ENCODE measurements at places on chromosomes 4 and X. TPM values are rescaled to one million over a fixed set of nuclear protein-coding genes. Genes with fewer than 3 reads are reported as not detected.

The MAGEA10 gene
- not detected for polyA plus RNA-seq

The RIBC1 gene
- 0.26 TPM for polyA plus RNA-seq

The SOWAHD gene
- 1.6 TPM for polyA plus RNA-seq

The SOX3 gene
- not detected for polyA plus RNA-seq

The ETDB gene
- not detected for polyA plus RNA-seq

The SH3D19 gene
- 1.8 TPM for polyA plus RNA-seq

The MAGEA11 gene
- not detected for polyA plus RNA-seq

- H3K36me3 ChIP-seq, result no peaks in the 10 kb centered on the region
- no peaks in the 10 kb centered on the region for H3K4me1 ChIP-seq
- no peaks in the 10 kb centered on the region for H3K27me3 ChIP-seq
- DNase-seq, result no peak
- H3K4me3 ChIP-seq, result no peak overlapping the region
Measured at GRCh38 chrX:39008549-39008948, 207.3 kb downstream of the MID1IP1 start.

DNA sequence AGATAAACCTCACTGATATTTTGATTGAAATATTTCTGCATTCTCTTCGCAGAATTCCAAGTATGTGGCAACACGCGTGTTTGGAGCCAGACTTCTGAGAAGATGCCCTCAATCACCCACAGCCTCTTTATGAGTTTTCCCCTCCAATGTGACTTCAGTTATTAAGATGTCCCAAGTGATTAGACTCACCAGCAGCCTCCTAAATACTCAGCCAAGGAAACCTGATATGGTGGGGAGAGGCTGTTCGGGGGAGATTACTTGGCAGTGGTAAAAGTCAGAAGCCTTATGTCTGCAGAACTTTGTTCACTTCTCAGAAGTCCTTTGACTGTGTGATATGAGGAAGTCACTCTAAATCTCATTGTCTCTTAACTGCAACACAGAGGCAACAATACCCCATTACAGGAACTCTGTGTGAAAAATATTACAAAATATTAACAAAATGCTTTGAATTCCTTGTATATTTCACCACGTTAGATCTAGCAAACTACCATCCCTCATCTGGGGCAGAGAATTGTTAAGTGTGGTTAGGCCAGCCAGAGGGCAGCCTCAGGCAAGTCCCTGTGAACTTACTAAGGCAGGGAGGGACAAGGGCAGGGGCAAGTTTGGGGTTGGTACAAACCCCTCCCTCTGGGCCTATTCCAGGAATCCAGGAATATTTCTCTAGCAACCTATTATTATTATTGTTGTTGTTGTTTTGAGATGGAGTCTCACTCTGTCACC, 151.4 kb upstream of the USP9X start:
- DNase-seq, result peak; percentile 6
- peak overlapping the region; percentile 59 for H3K27ac ChIP-seq
- H3K27me3 ChIP-seq, result no peaks in the 10 kb centered on the region
- H3K4me3 ChIP-seq, result peak overlapping the region; percentile 51
- no peaks in the 10 kb centered on the region for H3K36me3 ChIP-seq

DNA sequence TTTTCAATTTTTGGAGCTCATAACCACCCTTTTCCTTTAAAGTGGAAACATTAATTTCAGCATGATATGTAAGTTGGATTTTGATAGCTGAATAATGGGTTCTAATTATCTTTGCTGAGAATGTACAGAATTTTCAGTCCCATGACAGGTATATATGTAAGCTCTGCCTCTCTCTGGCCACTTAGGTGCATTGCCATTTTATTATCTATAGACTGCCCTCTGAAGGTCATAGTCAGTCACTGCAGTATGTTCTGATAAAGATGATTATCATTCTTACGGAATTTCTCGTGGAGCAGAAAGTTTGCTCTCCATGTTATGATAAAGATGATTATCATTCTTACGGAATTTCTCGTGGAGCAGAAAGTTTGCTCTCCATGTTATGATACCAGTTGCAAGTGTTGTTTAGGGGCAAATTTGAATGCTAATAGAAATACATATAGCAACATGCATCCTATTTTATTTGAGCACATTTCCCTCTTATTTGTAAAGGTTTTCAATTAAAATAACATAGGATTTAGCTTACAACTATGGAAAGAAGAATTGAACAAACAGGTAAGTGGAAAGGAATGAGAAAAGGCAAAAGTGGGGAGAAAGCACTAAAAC, 10.4 kb downstream of the AFP start:
- no peaks in the 10 kb centered on the region for H3K27me3 ChIP-seq
- DNase-seq, result no peak
- no peak overlapping the region for H3K27ac ChIP-seq
- no peak overlapping the region for H3K4me3 ChIP-seq

- no peak overlapping the region for H3K27ac ChIP-seq
- no peak overlapping the region for H3K4me3 ChIP-seq
- H3K27me3 ChIP-seq, result no peaks in the 10 kb centered on the region
- no peak for DNase-seq
- H3K36me3 ChIP-seq, result no peaks in the 10 kb centered on the region
Measured at GRCh38 chrX:66221856-66222255, 57.8 kb downstream of the HEPH start.

DNA sequence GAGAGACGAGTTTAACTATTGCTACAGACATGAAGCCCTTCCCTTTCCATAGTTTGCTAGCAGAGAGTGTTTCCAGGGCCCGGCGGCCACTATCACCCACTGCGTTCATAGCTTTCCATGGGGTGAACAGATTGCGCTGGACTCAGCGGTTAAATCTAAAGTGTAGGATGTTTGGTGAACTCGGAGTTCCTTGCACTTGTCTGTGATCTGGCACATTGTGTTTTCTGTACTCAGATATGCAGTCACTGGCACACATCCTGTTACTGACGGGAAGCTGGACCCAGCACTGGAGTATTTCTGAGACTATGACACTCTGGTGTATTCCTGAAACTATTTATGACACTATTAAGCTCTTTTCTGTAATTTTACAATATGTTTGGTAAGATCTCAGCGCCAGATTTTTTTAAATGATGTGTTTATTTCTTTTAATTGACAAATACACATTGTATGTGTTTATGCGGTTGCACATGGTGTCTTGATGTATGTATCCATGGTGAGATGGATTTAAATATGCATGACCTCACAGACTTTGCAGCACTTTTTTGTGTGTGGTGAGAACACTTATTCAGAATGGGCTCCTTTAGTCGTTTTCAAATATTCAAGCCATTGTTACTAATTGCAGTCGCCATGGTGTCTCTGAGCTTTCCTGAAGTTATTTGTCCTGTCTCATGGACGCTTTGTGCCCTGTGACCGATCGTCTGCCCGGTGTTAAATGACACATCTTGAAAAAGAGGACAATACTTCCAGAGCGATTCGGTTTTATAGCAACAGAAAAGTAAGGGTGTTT, 14.1 kb downstream of the CD99 start:
- no peak overlapping the region for H3K4me3 ChIP-seq
- H3K36me3 ChIP-seq, result no peaks in the 10 kb centered on the region
- H3K27me3 ChIP-seq, result no peaks in the 10 kb centered on the region
- no peak overlapping the region for H3K27ac ChIP-seq
- H3K4me1 ChIP-seq, result peaks cover 87% of the 10 kb centered on the region
- no peak for DNase-seq

GRCh38 chr4:152992027-152992426, 55.9 kb downstream of the FHDC1 start:
- H3K4me1 ChIP-seq, result no peaks in the 10 kb centered on the region
- no peaks in the 10 kb centered on the region for H3K36me3 ChIP-seq
- DNase-seq, result no peak

DNA sequence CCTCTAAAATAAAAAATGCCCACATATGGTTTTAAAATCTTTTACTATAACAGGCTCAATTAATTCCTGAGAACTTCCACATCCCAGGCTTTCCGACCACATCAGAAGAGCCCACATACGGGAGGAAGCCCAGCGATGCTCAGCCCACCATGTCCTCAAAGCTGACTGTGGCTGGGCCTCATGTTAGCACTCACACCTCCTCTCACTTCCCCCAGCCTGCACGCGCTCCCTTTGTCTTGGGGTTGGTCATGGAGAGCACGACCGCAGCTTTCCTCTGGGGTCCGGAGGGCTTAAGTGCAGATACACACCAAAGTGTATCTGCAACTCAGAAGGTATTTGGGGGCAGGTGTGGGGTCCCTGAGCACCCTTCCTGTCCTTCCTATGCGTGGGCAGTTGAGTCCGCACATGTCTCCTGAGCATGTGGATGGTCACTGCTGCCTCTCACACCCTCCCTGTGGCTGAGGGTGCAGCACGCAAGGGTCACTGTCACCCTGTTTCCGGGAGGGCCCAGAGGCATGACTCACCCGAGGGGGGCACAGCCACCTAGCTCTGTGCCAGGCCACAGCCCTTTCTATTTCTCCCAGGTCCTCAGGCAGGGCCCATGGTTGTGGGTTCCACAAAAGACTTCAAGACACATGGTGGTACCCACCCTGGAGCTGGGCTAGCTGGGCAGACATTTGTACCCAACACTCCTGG, 21.2 kb downstream of the WDR1 start:
- DNase-seq, result no peak
- no peaks in the 10 kb centered on the region for H3K27me3 ChIP-seq
- peaks cover 9% of the 10 kb centered on the region for H3K36me3 ChIP-seq
- H3K27ac ChIP-seq, result peak overlapping the region; percentile 67
- no peak overlapping the region for H3K4me3 ChIP-seq
- peaks cover 72% of the 10 kb centered on the region for H3K4me1 ChIP-seq

- no peaks in the 10 kb centered on the region for H3K4me1 ChIP-seq
- DNase-seq, result no peak
Measured at GRCh38 chr4:99202094-99202493, 17.0 kb downstream of the ADH6 start.

GRCh38 chr4:71593311-71593710, 190.6 kb downstream of the GC start:
- DNase-seq, result no peak
- H3K4me3 ChIP-seq, result no peak overlapping the region
- no peaks in the 10 kb centered on the region for H3K36me3 ChIP-seq
- H3K4me1 ChIP-seq, result no peaks in the 10 kb centered on the region

DNA sequence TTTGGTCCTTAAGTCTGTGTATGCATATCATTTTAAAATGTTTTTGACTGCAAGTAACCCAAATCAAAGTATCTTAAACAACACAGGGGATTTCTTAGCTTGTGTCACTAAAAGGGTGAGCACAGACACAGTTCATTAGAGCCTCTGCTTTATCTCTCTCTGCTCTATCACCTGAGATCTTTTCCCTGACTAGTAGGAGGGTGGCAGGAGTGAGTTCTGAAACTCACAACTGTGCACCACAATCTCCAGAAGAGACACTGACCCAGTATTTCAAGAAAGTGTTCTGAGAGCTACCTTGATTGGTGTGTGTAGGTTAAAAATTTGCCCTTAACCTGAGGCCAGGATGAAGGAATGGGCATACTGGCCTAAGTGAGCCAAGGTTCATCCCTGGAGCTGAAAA, 24.8 kb downstream of the CCSER1 start:
- H3K27ac ChIP-seq, result no peak overlapping the region
- DNase-seq, result no peak
- no peaks in the 10 kb centered on the region for H3K4me1 ChIP-seq
- no peaks in the 10 kb centered on the region for H3K27me3 ChIP-seq

DNA sequence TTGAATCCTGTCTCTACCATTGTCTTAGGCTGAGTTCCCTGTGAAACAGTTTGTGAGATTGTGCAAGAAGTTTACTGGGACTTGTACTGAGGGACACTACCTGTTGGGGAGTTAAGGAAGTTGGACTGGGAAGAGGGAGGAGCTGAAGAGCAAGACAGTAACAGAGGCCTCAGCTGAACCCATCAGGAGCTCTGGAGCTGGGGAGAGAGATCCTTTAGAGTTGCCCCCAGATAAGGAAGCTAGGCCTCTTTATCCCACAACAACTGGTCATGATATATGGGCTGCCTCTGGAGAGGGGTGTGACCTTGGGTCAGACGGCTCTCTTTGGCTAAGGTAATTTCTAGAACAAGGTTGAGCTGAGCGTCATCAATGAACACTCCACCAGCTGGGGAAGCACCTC, 137.8 kb upstream of the SLC4A4 start:
- H3K4me3 ChIP-seq, result no peak overlapping the region
- peaks cover 11% of the 10 kb centered on the region for H3K4me1 ChIP-seq
- H3K36me3 ChIP-seq, result no peaks in the 10 kb centered on the region
- no peak overlapping the region for H3K27ac ChIP-seq

GRCh38 chr4:56821381-56822243, at the start of gene SPINK2:
Gene SPINK2 (minus strand): TSS chr4:56821701. CDS start chr4:56821662, 39 bp downstream.
- no peaks in the 10 kb centered on the region for H3K27me3 ChIP-seq
- no peaks in the 10 kb centered on the region for H3K36me3 ChIP-seq
- H3K27ac ChIP-seq, result no peak within 1 kb of the TSS

GRCh38 chr4:183636503-183636902, 22.5 kb downstream of the RWDD4 start:
- DNase-seq, result no peak
- no peaks in the 10 kb centered on the region for H3K27me3 ChIP-seq
- no peaks in the 10 kb centered on the region for H3K36me3 ChIP-seq
- no peak overlapping the region for H3K4me3 ChIP-seq
- no peak overlapping the region for H3K27ac ChIP-seq
- no peaks in the 10 kb centered on the region for H3K4me1 ChIP-seq

GRCh38 chr4:110586131-110586850, 36.6 kb downstream of the PITX2 start:
- H3K36me3 ChIP-seq, result no peaks in the 10 kb centered on the region
- H3K4me3 ChIP-seq, result no peak overlapping the region
- no peak for DNase-seq
- no peak overlapping the region for H3K27ac ChIP-seq
- H3K27me3 ChIP-seq, result no peaks in the 10 kb centered on the region

DNA sequence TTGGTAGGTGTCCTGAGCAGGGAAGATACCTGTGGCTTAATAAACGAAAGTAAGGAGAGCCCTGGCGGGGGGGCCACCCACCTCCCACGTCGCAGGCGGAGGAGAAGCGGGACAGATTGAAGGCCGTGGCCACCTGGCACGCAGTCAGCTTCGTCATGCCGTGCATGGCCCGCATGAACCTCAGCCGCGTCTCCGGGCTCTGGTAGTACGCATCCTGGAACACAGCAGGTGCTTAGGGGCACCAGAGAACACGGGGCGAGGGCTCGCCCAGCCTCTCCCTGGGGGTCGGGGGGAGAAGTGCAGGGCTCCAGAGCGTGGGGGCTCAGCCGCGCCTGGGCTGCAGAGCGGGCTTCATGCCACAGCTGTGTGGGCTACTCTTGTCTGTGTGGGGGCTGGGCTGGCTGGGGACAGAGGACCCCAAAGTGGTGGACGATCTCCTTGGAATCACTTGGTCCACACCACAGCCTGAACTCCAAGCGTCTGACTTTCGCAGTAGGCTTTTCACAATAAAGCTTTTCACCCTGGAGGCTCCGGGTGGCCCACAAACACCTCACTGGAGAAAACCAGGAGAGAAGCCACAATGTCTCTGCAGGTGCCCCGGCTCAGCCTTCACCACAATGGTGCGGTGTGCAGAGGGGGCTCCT, 27.1 kb upstream of the SLC25A6 start:
- no peak overlapping the region for H3K4me3 ChIP-seq
- no peaks in the 10 kb centered on the region for H3K36me3 ChIP-seq
- no peaks in the 10 kb centered on the region for H3K27me3 ChIP-seq
- H3K27ac ChIP-seq, result no peak overlapping the region
- DNase-seq, result no peak
- no peaks in the 10 kb centered on the region for H3K4me1 ChIP-seq

DNA sequence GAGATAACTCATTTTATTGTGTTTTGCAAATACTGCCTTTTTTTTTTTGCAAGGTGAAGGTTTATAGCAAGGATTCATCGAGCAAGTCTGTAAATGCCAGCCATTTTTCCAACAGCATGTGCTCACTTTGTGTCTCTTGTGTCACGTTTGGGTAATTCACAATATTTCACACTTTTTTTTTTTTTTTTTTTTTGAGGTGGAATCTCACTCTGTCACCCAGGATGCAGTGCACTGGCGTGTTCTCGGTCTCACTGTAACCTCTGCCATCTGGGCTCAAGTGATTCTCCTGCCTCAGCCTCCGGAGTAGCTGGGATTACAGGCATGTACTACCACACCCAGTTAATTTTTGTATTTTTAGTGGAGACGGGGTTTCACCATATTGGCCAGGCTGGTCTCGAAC, 1.9 kb downstream of the RNF4 start:
- peaks cover 7% of the 10 kb centered on the region for H3K36me3 ChIP-seq
- no peak for DNase-seq
- peak overlapping the region; percentile 94 for H3K27ac ChIP-seq
- H3K4me3 ChIP-seq, result peak overlapping the region; percentile 70

All from naive thymus-derived CD4-positive, alpha-beta T cell (primary cell).